ENCODE measurements at places on chromosomes 6 and 20. TPM values are rescaled to one million over a fixed set of nuclear protein-coding genes. Genes with fewer than 3 reads are reported as not detected.

Gene UBD
- total RNA-seq, result not detected

Gene PRL
- total RNA-seq, result 0.39 TPM

DNA sequence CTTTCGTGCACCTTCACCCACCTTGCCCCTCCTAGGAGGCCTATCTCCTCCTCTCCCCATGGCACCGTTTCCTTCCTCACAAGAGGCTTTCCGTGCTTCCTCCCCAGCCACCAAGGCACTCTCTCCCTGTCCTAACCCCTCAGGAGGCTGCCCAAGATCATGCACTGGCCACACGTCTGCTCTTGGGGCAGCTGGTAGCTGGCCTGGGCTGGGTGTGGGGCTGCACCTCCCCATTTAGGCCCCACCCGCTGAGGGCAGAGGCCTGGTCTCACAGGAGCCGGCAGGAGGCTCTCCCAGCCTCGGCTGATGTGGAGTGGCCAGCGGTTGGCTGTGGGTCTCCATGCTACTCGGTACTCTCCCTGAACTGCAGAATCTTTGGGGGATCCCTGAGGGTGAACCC lies 13.6 kb downstream of the NOL4L start:
- no peak for DNase-seq

DNA sequence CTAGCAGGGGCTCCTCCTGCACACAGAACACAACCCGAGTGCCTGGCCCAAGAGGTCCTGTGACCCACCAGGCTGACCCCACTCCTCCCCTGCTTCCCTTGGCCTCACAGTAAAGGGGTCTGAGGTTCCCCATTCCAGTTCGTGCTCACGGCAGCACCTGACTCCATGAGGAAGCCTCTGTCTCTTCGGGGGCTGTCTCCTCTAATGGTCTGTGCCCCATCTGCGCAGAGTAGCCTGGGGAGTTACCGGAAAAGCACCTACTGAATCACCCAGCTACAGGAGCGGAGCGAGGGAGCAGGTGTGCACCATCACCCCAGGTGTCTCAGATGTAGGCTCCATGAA lies 93.2 kb downstream of the ASXL1 start:
- DNase-seq, result no peak

- peak; percentile 29 for DNase-seq
These were observed 84.1 kb upstream of the SIRPA start for GRCh38 chr20:1810926-1811620.

GRCh38 chr20:62500237-62500864 lies 24.6 kb upstream of the GATA5 start:
- no peak for DNase-seq

- DNase-seq, result no peak
These were observed 109.8 kb downstream of the ZDHHC14 start for GRCh38 chr6:157490611-157491269.

- DNase-seq, result no peak
These were observed 18.8 kb upstream of the SIRPA start for GRCh38 chr20:1876217-1876921.

GRCh38 chr6:151514000-151514730 lies 20.3 kb downstream of the CCDC170 start:
- DNase-seq, result no peak

GRCh38 chr6:3280866-3281465 lies 22.2 kb downstream of the PSMG4 start:
- no peak for DNase-seq

DNA sequence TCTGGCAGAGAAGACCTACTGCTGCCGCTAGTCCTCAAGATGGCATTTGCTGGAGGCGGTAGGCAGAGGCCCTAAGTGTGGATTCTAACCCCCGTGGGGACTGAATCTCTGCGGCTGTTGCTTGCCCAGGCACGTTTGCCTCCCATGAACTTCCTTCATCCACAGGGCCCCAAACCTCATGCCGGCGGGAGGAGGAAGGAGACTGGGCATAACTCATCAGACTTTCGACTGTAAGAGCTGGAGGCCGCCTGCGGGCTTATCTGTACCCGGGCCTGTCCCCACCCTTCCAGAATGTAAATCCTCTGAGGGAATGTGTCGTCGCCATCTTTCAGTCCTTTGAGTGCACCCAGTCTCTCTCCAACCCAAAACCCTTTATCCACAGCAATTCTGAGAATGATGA lies 990 bp downstream of the ZFP57 start:
- DNase-seq, result no peak

GRCh38 chr20:61912665-61913422 lies 152.8 kb downstream of the TAF4 start:
- DNase-seq, result no peak

DNA sequence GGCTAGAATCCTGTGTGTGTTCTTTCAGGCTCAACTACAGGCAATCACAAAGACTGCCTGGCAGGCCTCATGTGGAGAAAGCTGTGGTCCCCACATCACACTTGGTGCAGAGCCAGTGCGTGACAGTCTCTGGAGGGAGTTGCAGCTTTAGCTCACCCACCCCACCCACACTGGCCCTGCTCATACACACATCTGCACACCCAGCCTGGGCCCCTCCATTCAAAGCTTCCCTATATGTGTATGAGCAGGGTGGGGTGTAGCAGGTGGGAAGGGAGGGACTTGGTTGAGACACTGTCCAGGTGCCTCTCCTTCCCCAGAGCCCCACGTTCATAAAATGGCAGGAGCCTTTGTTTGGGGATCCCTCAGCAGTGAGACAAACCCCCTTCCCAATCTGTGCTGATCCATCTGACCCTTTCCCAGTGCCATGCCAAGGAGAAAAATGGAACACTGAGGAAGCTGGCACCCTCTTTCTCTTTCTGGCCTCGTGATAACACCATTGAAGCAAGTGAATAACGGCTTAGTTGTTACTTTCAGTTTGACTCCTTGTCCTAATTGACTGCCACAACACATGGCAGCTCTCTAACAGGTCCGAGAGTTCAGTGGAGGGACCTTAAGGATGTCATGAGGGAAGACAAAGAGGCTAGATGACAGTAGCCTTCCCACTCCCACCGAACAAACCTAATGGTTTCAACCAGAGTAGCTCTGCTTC lies 53.8 kb upstream of the NRSN1 start:
- no peak for DNase-seq

- DNase-seq, result no peak
These were observed 46.7 kb downstream of the NOX3 start for GRCh38 chr6:155408981-155409380.

Gene CDH4
- 0.10 TPM for total RNA-seq

GRCh38 chr20:10023911-10024310 lies 10.9 kb upstream of the ANKEF1 start:
- no peak for DNase-seq

- DNase-seq, result no peak
These were observed 622 bp upstream of the KIZ start for GRCh38 chr20:21125072-21125848.

DNA sequence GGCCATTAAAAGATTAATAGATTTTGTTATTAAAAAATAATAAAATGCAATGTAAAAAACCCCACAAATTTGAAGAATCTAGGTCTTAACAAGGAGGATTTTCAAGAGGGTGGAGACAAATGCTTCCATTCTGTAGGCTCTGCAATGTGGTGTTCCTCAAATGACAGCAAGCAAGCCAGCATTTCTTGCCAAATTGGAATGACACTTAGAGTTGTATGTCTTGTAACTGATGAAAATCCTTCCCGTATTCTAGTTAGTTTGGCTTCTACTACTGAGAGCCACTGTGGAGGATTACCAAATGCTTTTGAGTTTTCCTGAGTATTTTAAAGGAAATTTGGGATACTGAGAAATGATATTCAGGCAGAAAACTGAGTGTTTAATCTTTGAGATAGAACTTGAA lies 1225.5 kb upstream of the CITED2 start:
- DNase-seq, result no peak

- DNase-seq, result no peak
These were observed 4.9 kb downstream of the SASH1 start for GRCh38 chr6:148347441-148348054.

GRCh38 chr20:57392512-57393271 lies 1.5 kb downstream of the RBM38 start:
- no peak for DNase-seq

DNA sequence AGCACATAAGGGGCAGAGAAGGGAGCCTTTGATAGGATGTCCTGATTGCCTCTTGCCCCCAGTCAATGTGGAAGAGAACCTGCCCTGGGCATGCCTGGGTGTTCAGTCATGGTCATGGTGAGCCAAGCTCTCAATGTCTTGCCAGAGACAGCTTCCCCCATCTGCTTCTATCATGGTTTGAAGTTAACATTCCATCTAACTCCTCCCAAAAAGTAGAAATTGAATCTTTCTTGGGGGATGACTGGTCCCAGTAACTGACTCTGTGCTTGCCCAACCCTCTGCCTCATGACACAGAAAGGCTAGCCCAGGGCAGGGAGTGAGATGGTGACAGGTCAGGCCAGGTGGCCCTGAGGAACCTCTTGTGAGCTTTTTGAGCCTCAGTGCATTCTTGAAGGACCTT lies 60.1 kb downstream of the ADTRP start:
- DNase-seq, result no peak

Gene CDSN
- 37.1 TPM for total RNA-seq

DNA sequence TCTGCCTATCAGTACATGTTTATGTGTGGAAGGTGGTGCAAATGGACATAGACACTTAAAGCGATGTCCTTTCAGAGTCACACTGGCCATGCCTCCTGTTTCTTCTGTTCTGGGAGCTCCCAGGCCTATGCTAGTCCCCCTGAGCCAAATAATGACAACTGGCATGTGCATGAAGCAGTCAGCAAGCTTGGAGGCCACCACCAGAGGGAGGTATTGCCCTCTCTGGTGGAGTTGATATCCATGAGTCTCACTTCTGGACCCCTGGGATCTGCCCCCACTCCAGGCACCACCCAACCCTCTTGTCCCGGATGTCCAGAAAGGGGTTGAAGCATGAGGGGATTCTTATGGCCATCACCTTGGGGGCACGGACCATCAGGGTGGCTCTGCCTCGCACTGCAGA lies 172.2 kb downstream of the AIG1 start:
- DNase-seq, result no peak

Gene RIN2
- total RNA-seq, result 34.8 TPM

Gene CALHM6
- 3.4 TPM for total RNA-seq

DNA sequence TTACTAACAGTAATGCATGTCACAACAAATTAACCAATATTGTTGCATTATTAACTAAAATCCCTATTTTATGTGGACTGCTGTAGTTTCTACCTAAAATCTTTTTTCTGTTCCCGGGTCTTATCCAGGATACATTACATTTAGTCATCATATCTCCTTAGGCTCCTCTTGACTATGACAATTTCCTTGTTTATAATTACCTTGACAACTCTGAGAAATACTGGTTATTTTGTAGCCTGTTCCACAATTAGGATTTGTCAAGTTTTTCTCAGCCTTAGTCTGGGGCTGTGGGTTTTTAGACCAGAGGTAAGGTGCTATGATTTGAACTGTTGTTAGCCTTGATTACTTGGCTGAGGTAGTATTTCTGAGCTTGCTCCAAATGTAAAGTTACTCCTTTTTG lies 3.7 kb downstream of the FBXO5 start:
- DNase-seq, result no peak

DNA sequence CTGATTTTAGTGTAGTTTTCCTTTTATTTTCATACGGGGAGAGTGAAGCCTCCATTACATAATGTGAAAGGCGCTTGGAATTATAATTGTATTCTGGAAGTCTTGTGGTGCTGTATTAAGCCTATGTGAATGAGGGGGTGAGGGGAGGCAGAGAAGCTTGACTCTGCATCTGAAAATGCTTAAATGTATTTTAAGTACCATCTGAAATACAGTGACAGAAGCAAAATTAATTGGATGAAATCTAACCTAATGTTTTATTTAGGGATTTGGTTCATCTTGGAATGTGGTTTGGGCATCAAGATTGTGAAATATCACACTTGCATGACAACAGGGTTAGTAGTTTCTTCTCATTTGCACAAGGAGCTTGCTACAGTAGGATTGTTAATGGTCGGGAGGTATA lies 41.2 kb downstream of the TMEM200A start:
- peak; percentile 73 for DNase-seq

Gene ROS1
- total RNA-seq, result 0.10 TPM

- DNase-seq, result no peak
These were observed 33.7 kb upstream of the TENT5A start for GRCh38 chr6:81786150-81786549.

Gene SYS1
- 12.7 TPM for total RNA-seq

Gene CFB
- 2.2 TPM for total RNA-seq

- DNase-seq, result no peak
These were observed 2.3 kb upstream of the EPB41L1 start for GRCh38 chr20:36152261-36152660.

DNA sequence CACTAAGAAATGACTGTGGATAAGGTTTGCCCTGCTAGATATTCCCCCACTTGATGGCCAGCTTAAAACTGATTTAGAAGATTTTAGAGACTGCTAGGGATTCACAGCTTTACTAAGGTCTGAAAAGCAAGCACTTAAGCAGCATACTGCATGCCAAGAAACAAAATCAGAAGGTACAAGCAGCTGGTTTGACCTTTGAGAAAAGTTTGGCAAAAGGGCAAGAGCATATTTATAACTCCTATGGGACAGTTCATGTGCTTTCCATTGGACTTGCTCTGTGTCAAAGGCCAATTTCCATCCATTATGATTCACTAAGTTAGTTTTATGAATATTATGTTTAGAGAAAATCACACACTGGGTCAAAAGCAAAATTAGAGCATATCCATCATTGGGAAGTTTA lies 402.8 kb downstream of the PKHD1 start:
- DNase-seq, result no peak

Gene IP6K3
- 3.8 TPM for total RNA-seq

- DNase-seq, result no peak
These were observed 521.6 kb upstream of the ZNF337 start for GRCh38 chr20:26218301-26218700.

Gene ACTL10
- total RNA-seq, result 0.49 TPM

DNA sequence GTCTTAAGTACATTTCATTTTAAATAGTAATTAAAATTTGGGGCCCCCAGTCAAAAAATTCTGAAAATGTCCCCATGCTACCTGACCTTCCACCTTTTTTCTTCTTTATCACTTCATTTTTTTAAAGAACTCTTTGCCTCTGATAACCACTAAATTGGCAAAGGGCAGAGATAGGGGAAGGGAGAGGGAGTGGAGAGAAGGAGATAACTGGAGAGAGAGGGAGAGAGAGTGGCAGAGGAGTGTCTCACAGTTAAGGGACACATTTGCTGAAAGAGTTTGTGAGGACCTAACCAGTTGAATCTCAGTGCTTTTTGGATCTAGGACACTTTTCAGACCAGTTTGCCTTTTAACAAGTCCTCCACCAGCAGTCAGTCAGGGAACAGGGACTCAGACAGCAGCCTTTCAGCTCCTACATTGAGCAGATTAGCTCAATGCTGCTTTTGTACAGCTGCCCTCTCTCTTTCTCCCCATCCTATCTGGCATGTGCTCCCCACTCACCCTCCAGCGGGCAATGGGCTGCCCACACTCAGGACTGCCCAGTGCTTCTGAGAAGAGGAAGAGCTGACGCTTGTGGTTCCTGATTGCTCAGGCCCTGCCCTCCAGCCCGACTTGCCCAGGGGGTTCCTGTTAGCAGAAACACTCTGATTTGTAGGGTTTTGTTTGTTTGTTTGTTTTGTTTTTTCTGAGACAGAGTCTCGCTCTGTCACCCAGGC lies 14.4 kb downstream of the ARMC2 start:
- DNase-seq, result no peak

- no peak for DNase-seq
These were observed 135.1 kb downstream of the TBXT start for GRCh38 chr6:166032366-166033200.

- no peak for DNase-seq
These were observed 1.4 kb downstream of the HEY2 start for GRCh38 chr6:125750692-125751333.

Gene ASCC3
- 43.1 TPM for total RNA-seq
